Cardiac fibroblast (primary cell): ENCODE measurements at places on chromosomes 3 and 15.

GRCh38 chr3:144516026-144516425, 544.4 kb downstream of the DIPK2A start:
- DNase-seq = no peak

- DNase-seq = peak; percentile 87
Measured at GRCh38 chr3:66133050-66133757, 87.6 kb upstream of the SLC25A26 start.

DNA sequence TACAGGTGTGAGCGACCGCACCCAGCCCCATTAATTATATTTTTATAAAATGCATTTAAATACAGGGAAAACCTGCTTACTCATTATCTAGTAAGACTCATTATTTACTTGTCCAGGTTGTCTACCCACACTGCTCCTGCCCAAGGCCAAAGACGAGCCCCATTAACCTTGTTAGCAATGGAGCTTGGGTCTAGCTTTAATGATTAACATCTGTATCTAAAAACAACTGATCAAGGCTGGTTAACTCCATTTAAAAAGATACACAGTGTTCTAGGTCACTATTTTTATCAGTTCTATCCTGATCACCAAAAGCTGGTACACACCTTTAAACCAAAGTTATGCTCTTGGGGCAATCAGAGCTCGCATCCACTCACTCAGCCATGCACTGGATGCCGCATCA, 10.4 kb upstream of the NCKIPSD start:
- no peak for DNase-seq

DNA sequence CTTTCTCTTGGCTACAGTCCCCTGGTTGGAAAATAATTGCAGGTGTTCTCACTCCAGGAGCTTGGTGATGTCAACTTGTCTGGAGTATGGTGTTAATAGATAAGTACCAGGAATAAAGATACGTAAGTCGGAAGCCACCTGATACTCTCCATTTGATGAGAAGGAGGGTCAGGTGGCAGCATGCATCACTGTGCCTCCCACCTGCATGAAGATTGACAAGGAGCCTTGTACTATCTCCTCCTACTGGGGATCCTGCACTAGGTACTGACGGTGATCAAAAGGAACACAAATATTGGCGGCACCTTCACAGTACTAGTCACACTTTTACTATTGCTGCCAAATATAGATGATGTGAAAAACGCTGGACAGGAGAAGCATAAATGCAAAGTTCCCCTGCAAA, 32.6 kb upstream of the GABRB3 start:
- no peak for DNase-seq

DNA sequence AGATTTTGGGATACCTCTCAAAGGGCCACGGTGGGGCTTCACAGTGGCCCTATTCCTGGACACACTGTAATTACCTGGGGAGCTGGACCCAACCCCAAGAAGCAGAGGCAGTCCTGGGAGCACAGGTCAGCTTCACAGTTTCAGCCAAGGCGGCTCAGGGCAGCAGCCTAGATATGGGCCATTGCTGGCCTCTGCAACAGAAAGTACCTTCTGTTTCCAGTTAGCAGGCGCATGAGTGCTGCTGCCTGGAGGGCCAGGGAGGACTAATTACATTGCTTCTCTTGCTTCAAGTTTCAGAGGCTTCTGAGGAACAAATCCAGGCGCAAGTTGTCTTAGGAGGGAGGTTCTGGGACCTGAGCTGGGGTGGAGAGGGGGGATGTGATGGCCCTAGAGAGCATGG, 13.5 kb upstream of the DUSP7 start:
- no peak for DNase-seq

- peak; percentile 37 for DNase-seq
Measured at GRCh38 chr3:77825001-77825827, 785.3 kb downstream of the ROBO2 start.

DNA sequence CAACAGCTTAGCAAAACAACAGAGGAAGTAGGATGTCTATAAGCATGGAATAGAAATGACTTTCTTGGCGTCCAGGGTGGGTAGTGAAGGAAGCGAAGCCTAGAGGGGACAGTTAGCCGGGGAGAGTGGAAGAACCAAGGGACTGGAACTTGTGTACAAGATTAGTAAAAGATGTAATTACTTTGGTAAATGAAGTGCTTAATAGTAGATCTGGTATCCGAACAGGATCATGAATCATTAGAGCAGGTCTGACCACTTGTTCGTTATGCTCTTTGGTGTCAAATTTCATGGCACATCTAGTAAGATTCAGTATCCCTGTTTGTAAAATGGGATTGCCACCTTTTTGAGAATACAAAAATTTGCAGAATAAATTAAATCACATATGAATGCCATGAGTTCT, 112.5 kb upstream of the MLF1 start:
- no peak for DNase-seq

DNA sequence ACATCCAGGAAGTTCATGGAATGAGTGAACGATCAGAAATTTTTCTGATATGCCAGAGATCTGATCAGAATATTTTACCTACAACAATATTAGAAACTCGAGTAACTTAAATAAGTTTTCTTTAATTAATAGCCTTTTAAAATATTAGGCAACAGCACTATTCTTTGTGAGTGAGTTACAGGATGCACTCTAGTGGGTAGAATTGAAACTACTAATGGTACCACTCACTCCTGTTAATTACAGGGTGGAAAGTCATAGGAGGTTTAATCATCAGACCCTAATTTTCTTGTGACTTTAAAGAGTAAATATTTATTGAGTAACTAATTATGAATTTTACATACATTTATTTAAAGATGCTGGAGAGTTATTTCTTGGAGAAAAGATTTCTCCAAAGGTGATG, 217.3 kb downstream of the CACNA2D3 start:
- DNase-seq = no peak

GRCh38 chr3:195855471-195856409, 44.0 kb upstream of the MUC4 start:
- DNase-seq = no peak

DNA sequence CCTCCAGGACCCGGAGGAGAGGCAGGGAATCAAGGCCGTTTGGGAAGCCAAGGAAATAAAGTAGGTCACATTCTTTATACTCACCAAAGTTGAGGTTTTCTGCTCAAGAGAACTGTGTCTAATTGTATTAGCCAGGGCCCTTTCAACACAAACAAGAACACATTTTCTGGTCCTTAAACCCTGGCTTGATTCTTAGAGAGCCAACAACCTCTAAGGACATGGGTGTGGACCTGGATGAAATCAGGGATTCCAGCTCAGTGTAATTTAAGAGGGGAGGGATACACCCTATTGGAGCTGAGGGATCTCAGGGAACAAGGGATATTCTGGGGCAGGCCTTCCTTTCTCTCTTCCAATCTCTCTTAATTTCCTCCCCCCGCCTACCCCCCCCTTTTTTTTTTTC, 104.8 kb downstream of the COL6A6 start:
- DNase-seq = no peak

GRCh38 chr15:99481951-99482230, 83.9 kb upstream of the MEF2A start:
- no peak for DNase-seq

GRCh38 chr15:52584414-52584813, 15.6 kb upstream of the ARPP19 start:
- DNase-seq = no peak

GRCh38 chr3:155553780-155554179, 191.1 kb downstream of the PLCH1 start:
- DNase-seq = no peak
